HTR-8/SVneo (cell line): ENCODE measurements at places on chromosomes 3 and 15.

- DNase-seq: no peak
Measured at GRCh38 chr3:124653797-124654469, 76.3 kb upstream of the UMPS start.

DNA sequence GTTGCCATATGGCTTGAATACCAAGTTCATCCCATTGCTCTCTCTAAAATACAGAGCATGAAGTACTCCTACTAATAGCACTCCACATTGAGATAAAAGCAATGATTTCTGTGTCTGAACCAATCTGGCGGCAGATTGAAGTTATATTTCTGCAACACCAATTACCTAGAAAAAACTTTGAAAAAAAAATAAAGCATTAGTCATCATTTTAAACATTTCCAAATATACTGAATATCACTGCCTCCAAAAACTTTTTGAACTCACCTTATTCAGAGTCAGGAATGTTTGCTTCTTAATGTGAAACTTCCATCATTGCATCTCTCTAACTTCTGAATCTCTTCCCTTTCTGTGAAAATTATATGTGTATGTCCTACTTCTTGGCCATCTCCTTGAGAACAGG is 540.5 kb downstream of the GRM7 start:
- no peak for DNase-seq

- no peak for DNase-seq
Measured at GRCh38 chr3:147701195-147701594, 292.0 kb downstream of the ZIC1 start.

- DNase-seq: no peak
Measured at GRCh38 chr3:57691411-57692132, 1.3 kb downstream of the DENND6A start.

DNA sequence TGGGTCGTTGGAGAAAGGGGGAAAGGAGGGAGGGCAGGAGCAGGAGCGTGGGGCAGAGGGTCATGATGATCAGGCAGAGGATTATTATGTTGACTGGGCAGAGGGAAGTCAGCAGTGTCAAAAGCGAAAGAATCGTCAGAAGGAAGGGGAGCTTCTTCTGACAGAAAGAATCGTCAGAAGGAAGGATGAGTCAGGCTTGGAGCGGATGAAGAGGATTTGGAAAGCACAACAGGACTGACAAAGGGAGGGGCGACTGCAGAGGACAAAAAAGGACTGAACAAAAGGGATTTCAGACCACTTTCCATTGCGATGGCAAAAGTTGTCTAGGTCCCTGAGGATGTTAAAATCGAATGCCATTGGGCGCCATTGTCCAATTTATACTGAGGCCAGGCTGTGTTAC is 1053.5 kb downstream of the SI start:
- no peak for DNase-seq

- DNase-seq: no peak
Measured at GRCh38 chr3:71064956-71065763, 518.4 kb downstream of the FOXP1 start.

GRCh38 chr15:57205996-57206395 is 170.3 kb upstream of the CGNL1 start:
- DNase-seq: no peak

GRCh38 chr15:89599021-89599420 is 23.8 kb downstream of the TICRR start:
- DNase-seq: no peak

DNA sequence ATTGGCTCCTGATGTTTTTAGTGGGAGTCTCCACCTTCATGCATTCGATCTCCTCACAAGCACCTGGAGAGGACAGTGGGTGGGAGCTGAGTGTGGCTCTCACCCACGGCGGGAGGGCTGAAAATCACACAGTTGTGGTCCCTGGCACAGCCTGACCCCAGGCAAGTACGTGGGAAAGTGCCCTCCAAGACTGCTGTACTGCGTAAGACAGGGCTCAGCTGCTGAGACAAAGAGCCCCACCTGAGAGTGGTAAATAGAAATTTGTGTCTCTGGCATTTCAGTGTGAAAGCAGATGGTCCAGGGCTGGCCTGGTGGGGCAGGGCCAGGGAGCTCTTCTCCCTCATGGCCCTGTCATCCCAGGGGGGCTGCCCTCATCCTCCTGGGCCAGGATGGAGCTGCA is 77.4 kb upstream of the IQSEC1 start:
- DNase-seq: no peak

- no peak for DNase-seq
Measured at GRCh38 chr3:152362086-152362485, 93.4 kb downstream of the MBNL1 start.

GRCh38 chr15:66043264-66043663 is 174.0 kb downstream of the RAB11A start:
- no peak for DNase-seq

DNA sequence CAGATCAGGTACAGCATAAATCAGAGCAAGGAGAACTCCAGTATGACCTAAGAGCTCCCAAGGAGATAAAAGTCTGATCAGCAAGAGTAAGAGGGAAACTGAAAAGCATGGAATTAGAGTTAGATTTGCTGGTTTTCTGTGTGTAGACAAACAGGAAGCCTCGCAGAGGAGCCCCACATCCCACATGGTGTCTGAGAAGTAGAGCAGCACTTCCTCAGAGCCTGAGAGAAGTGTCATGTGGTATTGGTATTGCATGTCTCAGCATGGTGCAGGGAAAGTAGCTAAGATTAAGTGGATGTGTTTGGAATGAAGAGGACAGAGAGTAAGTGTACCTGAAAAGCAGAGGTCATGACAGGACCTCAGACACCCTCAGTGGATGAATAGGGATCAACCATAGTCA is 175.4 kb upstream of the GBE1 start:
- DNase-seq: no peak

DNA sequence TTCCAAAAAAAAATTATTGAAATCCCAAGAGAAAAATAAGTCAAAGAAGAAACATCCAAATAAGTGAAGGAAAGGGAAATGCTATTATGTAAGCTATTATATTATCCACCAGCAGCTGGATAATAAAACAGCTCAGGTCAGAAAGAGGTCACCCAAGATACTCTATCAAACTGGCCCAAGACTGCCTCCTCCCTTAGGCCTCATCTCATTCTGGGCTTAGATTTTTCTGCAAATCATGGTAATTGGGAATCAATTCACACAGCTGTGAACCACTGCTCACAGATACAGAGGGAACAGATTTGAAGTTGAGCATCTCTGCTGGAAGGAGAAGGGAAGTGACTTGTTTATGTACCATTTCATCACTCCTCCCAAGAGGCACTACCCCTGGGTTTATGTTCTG is 294.6 kb upstream of the DPPA4 start:
- no peak for DNase-seq
